Left lung (tissue), 14 donors: ENCODE measurements at places on chromosomes 5 and 9.

GRCh38 chr9:20319641-20320337 is 302.5 kb downstream of the MLLT3 start:
- no peak for DNase-seq

GRCh38 chr9:115106001-115106400 is 12.0 kb downstream of the TNC start:
- DNase-seq = no peak

GRCh38 chr5:93302711-93303110 is 278.3 kb downstream of the NR2F1-AS1 start:
- no peak for DNase-seq

GRCh38 chr9:87336407-87336806 is 161.3 kb upstream of the DAPK1 start:
- no peak for DNase-seq

DNA sequence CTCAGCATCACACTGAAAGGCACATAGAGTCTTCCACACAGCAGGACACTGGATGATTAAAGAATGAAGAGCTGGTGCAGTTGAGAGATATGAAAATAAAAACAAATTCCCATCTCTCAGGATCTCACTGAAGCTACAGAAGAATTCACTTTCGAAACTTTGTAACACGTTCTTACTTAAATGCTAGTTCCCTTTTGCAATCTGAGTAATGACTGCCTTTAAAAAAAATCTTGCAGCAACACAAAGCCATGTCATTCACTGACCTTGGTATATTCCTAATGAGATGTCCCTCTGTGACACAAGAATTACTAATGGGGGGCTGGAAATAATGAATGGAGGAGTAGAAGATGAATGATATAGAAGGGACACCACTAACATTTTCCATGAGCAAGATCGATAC is 201.8 kb downstream of the GLIS3 start:
- no peak for DNase-seq
